ENCODE measurements at places on chromosomes 5 and 9.

DNA sequence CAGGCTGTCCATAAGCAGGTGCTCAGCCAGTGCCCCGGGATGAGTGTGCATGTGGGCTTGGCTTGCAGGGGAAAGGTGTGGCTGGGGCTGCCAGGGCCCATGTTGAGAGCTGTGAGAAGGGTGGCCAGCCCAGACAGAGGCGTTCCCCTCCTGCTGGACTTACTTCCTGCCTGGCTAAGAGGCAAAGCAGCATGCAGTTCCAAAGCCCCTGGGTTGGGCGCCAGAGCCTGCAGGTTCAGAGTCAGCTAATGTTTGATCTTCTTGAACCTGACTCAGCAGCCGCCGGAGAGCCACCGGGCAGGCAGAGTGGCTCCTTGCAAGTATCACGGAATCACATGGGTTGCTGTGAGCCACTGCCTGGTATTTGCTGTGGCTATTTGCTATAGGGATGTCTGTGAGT, 168.4 kb upstream of the MAP1B start:
- no peak for DNase-seq

GRCh38 chr5:19777363-19777762, 210.6 kb downstream of the CDH18 start:
- no peak for DNase-seq

- DNase-seq = no peak
Measured at GRCh38 chr9:125038166-125038565, 97.3 kb upstream of the GOLGA1 start.

DNA sequence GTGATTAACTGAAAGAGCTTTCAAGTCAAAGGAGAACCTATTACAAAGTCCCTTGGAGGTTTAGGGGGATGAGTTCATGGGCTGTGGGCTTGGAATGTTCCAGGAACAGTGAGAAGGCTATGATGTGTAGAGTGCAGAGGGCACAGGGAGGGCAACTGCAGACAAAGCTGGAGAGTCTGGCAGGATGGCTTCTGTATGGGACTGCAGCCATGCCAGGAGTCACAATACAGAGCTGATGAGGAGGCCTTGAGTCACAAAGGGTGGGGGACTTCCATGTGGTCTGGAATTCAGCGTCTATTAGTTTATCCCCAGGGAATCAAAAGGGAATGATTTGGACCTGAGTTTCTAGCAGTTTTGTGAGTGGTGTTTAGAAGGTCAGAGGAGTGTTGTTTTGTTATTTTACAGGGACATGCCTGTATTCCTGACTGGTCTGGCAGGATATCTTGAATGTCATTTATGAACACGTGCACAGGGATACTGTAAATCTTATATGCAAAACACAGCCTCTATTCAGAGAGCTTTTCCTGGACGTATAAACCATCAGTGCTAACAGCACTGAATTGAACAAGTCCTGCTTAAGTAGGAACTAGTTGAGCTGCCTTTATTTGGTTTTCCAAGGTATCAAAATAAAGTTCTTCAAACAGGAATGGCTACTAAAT, 14.3 kb upstream of the TEK start:
- DNase-seq = no peak

GRCh38 chr9:37652261-37652660, 1.5 kb downstream of the FRMPD1 start:
- DNase-seq = no peak

DNA sequence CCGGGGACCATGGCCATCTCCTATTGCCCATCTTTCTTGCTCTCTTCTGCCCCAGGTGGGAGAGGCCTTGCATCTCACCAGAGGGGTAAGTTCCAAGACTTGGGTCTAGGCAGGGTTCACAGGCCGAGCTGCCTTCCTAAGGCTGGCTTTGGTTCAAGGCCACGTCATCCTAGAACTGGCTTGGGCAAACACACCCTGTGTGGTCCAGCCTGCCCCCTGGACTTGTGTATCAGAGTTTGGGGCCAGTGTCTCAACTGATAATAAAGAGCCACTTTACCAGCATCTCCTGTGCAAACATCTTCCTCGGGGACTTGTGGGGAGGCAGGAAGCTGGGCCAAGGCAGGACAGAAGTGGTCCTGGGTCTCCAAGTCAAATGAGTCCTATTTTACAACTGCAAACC, 17.8 kb downstream of the BOD1 start:
- DNase-seq = no peak

- DNase-seq = no peak
Measured at GRCh38 chr9:97704345-97704677, 7.2 kb upstream of the XPA start.

DNA sequence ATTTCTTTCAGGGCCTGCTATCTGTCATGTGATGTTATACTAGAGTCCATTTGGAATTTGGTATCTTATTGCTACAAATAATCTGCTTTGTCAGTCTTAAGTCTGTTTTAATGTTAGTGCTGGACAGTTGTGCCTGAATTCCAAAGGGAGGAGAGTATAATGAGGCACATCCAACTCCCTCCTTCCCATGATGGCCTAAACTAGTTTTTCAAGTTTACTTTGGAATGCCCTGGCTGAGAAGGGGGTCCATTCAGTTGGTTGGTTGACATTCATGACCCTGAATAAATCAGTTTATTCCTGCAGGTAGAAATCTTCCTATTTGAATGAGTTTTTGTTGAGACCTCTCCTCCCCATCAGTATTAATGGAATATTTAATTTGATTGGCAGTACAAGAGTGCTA, 9.4 kb upstream of the LRRTM2 start:
- DNase-seq = no peak

DNA sequence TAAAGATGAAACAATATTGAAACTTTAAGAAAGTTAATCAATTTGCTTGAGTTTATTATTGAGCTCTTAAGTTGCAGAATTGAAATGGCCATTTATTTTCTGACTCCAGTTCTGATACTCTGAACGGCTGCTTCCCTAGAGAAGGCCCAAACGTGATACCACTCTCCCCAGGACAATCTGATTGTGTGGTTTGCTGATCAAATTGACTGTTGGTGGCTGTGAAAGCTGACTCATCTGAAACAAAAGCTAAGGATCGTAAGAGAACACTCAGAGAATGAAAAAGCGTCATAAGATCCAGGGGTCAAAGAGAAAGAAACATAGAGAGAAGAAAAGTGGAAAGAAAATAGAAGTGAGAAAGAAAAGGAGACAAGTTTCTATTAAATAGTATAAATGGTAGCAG, 147.2 kb downstream of the IZUMO3 start:
- no peak for DNase-seq

DNA sequence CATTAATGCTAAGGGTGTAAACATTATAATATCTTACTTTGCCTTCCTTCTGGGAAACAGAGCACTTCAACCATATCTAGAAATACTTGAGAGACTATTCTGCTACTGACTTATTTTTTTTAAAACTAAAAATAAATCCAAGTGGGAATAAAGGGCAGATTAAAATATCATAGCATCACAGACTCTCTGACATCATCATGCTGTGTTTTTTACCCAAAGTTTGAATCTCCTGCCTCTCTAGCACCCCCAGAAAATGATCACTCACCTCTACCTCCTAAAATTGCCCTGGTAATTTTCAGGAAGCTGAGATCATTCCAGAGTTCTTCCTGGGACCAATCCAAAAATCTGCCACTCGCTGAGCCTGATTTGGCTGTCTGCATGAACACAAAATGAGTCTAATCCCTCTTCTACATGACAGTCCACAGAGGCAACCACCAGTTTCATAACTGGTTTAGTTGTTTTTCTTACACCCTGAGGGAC, 813.8 kb upstream of the DMAC1 start:
- no peak for DNase-seq

DNA sequence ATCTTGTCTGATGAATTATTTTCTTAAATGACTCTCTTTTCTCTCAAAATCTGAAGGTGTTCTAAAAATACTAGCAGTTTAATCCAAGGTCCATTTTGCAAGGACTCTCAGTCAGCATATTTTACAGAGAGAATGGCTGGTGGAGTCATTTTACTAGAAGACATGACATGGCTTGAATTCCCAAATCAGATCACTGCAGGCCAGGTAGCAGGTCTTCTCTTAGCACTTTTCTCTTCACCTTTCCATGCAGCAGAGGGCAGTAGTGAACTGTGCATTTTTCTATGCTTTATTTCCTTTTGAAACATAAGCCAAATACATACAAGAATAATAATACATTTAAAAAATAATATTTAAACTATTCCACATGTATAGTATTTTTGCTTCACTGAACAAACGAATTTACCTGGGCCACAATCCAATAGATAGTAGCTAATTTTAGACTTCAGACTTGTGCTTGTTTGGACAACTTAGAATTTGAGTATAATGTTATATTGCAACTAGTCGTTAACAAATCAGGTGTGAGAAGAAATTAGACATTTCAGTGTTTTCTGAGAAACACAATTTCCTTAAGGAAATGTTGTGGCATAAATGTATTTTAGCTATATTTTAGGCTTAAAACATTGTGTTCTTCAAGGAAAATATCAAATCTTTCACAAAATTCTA, 289.4 kb upstream of the DAB2 start:
- peak; percentile 49 for DNase-seq

DNA sequence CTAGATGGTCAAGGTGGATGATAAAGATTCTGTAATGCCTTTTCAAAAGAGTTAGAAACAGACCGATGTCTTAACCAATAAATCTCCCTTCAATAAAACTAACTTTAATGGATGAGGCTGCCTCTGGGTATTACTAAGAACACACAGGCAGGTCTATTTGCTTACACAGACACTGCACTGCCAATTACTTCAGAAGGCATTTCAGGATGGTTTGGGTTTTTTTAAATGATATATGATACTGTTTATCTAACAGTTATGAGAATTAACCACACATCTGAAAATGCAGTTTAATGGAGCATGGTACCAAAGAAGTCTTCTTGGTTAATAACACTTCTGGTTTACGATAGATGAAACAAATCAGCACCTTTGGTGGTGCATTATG, 367.9 kb upstream of the GRAMD2B start:
- no peak for DNase-seq

DNA sequence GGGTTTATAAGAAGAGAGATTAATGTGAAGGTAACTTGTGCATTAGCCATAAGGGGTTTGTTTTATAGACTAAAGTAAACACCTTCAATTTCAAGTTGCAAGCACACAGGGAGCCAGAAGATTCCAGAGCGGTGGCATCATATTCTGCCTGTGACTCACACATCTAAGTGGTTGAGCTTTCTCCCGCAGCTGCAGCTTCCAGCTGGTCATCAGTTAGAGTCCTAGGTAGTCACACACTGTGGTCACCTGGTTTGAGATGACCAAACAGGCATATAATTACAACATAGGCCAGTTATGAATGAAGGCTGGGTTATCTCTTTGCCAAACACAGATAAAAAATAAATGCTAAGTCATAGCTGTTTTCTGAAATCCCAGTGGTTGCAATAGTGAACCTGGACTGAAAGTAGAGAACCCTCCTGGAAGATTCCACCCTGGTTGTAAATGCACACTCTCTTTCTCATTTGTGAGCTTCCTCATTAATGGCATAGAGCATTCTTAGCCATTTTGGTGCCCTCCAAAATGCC, 171.3 kb downstream of the GDNF start:
- DNase-seq = no peak

- DNase-seq = no peak
Measured at GRCh38 chr5:142197098-142197497, 88.5 kb downstream of the NDFIP1 start.

GRCh38 chr5:75640826-75641225, 29.6 kb downstream of the ANKDD1B start:
- no peak for DNase-seq

DNA sequence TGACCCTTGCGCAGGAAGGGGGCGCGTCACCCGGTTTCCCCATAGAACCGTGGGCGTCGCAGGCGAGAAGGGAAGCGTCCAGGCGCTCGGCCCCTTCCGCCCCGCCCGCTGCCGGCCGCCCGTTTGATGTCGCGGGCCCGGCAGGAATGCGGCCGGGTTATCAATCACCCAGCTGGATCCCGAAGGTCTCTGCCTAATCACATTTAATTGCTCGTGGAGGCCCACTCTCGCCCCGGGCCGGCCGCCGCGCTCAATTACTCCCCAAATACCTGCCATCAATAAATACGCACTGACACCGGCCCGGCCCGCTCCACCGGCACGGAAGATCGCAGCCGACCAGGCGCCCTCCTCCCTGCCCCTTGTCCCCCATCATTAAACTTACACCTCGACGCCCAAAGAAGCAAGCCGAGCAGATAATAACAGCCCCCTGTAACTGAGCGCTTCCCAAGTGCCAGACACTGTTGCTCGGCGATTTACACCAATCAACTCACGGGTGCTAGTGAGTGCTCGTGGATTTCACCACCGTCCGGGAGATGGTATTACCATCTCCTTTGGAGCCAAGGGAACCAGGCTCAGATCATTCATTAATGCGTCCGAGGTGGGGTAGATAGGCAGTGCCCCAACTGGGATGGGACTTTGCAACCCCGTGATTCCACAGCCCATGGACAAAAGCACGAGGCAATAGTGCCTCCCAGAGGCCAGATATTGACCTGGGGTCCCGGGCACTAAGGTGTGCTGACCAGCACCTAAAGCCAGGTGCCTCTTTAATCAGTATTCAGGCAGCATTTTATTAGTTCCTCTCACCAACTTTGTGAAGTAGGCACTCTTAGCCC, 11.3 kb downstream of the MSX2 start:
- no peak for DNase-seq

- no peak for DNase-seq
Measured at GRCh38 chr9:93624431-93624834, 48.0 kb downstream of the PHF2 start.

GRCh38 chr5:157306081-157306480, 40.2 kb downstream of the CYFIP2 start:
- no peak for DNase-seq

DNA sequence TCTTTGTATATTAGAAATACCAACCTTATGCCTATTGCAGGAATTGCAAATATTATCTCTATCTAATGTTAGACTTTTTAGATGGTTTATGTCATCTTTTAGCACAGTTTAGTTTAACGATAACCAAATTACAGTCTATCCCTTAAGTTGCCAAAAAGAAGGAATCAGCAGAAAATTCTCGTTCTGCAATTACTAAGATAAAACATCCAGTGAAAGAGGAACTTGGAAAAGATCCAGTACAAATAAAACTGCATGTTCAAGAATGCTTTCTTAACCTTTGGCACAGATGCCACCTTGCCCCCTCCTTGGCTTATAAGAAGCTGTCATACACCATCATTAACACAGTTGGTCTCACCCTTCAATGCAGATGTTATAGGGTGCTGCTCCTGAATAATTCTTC, 124.0 kb downstream of the SEMA5A start:
- no peak for DNase-seq

- DNase-seq = no peak
Measured at GRCh38 chr5:38613992-38614836, 57.8 kb upstream of the LIFR start.

- DNase-seq = no peak
Measured at GRCh38 chr5:132457371-132458225, 33.0 kb downstream of the IRF1 start.

DNA sequence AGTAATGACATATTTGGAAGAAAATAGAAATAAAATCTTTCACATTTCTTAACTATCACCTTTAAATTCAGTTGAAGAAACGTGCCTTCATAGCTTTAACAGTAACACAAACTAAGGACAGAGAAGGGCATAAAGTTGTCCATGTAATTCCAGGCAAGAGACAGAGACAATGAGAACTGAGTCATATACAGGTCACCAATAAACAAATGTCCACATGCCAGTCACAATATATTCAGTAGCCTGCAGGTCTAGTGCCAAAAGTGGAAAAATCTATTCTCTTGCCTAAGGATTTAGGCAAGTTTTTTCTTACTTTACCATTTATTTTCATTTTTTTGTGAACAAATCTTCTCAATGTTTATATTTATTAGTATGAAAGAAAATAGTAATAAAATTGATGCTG, 1711.5 kb upstream of the NUDT12 start:
- DNase-seq = no peak

- DNase-seq = no peak
Measured at GRCh38 chr9:20224756-20225155, 397.5 kb downstream of the MLLT3 start.
